GM12892 (cell line): ENCODE measurements at places on chromosomes 2 and 18.

DNA sequence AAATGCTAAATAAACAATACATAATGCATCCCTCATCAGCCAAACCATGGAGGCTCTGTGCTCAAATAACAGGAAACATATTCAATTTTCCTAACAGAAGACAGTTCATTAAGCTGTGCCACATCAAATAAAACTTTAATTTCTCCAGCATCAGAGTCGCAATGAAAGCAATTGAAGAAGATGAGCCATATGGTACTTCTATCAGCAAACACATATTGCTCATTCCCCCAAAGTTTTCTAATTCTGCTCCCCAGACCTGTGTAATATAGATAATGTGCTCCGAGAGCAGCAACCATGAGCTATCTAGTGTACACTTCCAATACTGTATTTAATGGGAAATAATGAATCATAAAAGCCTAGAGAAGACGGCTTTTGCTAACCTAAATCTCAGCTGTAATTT, 263.2 kb downstream of the MEIS1 start:
- DNase-seq: no peak

DNA sequence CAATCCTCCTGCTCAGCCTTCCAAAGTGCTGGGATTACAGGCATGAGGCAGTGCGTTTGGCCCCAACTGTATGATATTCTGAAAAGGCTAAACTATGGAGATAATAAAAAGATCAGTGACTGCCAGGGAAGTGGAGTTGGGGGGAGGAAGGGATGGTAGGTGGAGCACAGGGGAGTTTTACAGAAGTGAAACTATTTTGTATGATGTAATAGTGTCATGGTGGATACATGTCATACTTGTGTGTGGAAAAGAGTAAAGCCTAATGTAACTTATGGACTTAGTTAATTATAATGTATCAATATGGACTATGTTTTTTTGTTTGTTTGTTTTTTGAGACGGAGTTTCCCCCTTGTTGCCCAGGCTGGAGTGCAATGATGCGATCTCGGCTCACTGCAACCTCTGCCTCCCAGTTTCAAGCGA, 2.9 kb upstream of the GGCX start:
- no peak for DNase-seq

- no peak for DNase-seq
Observed at GRCh38 chr2:230634146-230634545, 78.5 kb upstream of the CAB39 start.

- peak; percentile 5 for DNase-seq
Observed at GRCh38 chr2:212831671-212832199, 293.1 kb upstream of the ERBB4 start.

GRCh38 chr2:8682719-8683667, 1.1 kb downstream of the ID2 start:
- DNase-seq: no peak

GRCh38 chr2:207279520-207279919, 113.8 kb upstream of the KLF7 start:
- no peak for DNase-seq

GRCh38 chr2:207813942-207814341, 44.2 kb upstream of the FZD5 start:
- no peak for DNase-seq

DNA sequence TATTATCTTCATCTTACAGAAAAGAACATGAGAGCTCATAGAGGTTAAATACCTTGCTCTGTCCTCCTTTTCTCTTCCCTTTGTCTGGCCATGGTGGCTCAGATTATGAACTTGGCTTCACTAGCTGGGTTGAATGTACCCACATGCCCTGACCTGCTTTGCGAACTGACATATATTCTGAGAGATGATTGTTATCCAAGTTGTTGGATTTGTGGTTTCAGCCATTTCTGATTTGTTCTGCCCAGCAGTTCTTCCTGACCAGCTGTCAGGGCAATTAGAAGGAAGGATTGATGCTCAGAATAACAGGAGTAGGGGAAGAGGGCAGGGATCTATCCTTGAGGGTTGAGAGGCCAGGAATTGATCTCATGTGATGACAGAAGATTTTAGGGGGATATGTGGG, 236.8 kb upstream of the FAM98A start:
- DNase-seq: no peak

DNA sequence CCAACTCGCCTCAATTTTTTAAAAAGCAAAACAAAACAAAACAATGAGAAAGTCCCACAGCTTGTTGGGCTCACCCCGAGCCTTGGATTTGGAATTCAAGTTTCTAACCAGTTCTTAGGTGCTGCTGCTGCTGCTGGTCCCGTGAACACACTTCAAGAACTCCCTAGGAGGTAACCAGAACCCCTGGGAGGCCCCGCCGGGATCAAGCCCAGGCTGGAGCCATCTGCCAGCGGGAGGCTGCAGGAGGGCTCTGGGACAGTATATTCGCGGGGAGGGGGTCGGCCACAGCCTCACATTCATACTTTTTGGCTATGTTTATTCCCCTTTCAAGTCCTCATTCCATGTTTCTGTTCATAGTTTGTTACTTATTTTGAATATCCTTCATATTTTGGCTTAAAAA, 223.4 kb downstream of the TFCP2L1 start:
- DNase-seq: no peak

DNA sequence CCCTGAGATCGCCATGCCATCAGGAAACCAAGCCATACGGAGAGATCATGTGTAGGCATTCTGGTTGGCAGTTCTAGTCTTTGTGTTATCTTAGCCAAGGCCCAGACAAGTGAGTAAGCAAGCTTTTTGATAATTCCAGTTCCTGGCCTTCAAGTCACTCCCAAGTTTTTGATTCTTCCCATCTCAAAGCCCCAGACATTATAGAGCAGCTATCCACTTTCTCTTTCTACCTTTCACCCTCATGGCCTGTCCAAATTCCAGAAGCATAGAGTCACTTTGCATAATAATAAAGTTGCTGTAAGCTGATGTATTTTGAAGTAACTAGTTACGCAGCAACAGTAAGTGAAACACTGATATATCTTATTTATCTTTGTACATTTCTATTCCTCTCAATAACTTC, 26.8 kb upstream of the IL1RL1 start:
- no peak for DNase-seq

DNA sequence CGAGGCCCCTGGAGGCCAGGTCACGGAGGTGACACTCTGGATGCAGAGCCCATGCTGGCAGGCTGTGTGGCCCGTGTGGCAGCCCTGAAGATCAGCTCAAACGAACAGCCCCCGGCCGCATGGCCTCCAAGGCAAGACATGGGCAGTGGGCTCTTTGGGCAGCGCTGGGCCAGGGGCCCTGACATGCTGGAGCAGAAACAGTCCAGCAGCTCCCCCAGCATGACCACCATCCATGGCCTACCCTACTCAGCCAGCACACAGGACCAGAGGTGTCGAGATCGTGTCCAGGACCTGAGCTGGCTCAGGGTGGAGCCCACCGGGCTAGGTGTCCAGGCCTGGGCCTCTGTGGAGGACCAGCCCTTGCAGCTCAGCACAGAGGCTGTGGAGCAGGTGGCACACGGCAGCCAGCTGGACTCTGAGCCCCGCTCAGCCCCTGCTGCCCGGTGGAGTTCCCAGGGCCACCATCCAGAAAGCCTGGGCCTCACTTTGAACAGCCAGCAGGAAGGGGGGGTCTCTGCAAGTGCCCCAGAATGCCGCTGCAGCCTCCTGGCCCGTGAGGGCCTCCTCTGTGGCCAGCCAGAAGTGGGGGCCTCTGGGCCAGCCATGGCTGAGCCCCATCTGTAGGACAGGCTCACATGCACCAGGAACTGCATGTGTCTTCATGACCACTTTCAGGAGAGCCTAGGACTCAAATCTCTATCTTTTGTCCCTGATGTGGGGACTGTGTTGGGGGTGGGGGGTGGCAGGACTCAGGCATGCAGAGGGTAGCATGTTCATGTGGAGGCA, 8.9 kb downstream of the AMER3 start:
- DNase-seq: no peak

GRCh38 chr2:20444993-20445910, 1.6 kb upstream of the RHOB start:
- no peak for DNase-seq
